ENCODE measurements at places on chromosomes 12 and 14. TPM values are rescaled to one million over a fixed set of nuclear protein-coding genes. Genes with fewer than 3 reads are reported as not detected.

HOXC6 gene
- total RNA-seq: 2.5 TPM

SERPINA3 gene
- total RNA-seq: 0.15 TPM

DNA sequence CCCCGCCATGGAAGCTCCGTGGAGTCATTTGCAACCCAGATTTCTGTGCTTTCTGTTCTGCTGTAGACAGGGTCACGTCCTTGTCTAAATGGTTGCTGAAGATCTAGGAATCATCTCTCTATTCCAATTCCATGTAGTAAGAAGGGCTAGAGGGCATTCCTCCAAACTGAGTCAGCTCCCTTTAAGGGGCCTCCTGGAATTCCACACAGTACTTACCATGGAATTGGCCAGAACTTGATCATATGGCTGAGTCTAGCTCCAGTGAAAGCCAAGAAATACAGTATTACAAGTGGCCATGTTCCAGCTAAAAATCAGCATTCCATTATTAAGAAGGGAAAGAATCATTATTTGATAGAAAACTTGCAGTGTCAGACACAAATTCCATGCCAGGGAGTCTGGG is 171.9 kb downstream of the PRKCH start:
- DNase-seq: peak; percentile 90

DNA sequence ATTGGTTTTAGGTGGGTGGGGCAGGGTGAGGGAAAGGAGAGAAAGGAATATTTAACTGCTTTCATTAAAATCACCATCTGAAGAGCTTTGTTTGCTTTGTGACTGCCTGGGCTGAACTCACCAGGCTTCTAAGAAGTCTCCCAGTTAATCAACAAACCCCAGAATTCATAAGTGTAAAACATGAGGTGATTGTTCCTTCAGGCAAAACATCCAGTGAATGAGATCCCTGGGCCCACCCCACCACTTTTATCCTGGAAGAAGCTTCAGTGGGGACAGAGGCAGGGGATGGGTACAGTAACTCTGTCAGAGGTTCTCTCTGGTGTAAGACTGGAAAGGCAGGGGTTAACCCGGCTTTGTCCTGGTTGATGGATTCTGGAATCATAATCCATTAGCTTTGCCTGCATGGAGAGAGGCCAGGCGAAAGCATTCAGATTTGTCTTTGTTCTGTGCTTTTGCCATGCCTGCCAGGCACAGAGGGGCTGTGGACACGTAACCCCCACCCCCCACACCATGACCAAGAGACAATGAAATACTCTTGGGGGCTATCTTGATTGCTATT is 16.7 kb downstream of the PDE1B start:
- DNase-seq: no peak

Data from M059J (cell line).